Activated CD4-positive, alpha-beta T cell treated with anti-CD3 and anti-CD28 coated beads for 36 hours (primary cell): ENCODE measurements at places on chromosomes 4 and X. TPM values are rescaled to one million over a fixed set of nuclear protein-coding genes. Genes with fewer than 3 reads are reported as not detected.

DNA sequence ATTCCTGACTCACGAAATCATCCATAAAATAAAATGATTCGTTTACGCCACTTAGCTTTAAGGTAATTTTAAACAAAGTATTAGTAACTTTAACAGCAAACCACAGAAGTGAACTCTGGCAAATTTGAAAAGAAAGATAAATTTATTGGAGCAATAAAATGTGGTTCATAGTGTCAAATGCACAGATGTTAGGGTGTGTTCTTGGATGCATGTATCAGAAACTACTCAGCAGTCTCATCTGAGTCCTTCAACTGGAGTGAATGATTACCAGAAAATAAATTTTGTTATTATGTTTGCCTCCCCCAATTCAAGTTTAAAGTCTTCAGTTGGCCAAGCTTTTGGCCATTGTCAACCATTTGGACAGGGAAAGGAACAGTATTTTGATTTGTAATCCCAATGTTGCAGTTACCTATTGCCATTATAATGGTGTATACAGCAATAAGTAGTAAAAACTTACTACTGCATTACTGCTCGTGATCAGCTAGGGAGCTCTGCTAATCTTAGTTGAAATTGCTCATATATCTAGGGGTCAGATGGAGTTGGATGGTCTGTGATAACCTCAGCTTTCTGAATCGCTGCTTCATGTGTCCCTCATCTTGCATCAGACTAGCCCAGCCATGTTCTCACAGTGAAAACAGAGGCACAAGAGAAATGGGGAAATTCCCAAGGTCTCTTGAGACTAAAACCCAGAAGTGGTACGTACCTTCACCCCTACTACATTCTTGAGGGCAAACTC lies 254.6 kb upstream of the KCNIP4 start:
- no peak for DNase-seq

DNA sequence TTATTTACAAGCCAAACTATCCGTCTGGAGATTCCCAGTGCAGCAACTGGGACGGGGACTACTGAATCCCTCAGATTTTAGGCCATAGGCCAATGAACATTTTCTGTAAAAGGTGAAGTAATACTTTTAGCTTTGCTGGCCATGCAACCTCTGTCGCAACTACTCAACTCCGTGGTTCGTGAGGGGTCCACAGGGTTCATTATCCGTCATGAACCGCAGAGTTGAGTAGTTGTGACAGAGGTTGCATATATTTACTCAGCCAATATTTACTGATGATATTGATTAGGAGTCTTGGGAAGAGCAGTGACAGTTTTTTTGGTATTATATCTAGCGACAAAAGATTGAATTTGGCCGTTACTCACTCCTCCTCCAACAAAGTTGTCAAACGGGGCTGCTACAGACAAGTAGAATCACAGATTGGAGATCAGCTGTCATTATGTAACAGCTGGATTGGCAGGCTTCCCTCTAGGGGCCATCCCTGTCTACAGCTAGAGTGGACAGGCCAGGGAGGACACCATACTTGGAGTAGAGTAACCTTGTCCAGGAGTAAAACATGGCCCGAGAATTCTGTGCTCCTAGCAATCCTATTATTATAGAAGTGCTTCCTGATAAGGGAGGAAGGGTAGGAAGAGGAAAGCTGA lies 37.2 kb upstream of the CD38 start:
- no peak for DNase-seq

Gene NAA11
- total RNA-seq, result not detected

DNA sequence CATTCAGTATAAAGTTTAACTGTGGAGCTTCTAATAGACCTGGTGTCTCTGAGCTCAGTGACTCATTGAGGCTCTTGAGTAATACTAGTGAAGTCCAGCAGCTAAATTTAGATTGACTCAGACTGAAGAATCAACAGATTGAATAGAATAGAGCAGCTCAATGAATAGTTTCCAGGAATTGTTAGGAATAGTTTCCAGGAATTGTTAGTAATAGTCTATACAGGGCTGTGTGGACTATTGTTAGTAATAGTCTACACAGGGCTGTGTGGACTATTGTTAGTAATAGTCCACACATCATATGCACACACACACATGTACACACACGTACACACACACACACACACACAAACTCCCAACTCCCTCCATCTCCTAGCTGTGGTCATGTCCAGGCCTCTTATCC lies 3.0 kb downstream of the GIMD1 start:
- no peak for DNase-seq

Gene DBET
- total RNA-seq, result not detected

- no peak for DNase-seq
Measured at GRCh38 chr4:41750626-41751448, 2.3 kb upstream of the PHOX2B start.
